ENCODE measurements at places on chromosomes 16 and 17.

DNA sequence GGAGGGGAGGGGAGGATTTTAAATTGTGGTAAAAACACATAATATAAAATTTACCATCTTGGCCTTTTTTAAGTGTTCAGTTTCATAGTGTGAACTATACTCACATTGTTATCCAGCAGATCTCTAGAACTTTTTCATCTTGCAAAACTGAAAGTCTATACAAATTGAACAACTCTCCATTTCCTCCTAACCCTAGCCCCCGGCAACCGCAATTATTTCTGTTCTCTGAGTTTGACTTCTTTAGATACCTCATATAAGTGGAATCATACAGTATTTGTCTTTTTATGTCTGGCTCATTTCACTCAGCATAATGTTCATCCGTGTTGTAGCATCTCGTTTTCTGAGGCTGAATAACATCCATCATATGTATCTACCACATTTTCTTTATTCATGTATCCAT, 30.0 kb upstream of the MRTFB start:
- DNase-seq, result no peak

DNA sequence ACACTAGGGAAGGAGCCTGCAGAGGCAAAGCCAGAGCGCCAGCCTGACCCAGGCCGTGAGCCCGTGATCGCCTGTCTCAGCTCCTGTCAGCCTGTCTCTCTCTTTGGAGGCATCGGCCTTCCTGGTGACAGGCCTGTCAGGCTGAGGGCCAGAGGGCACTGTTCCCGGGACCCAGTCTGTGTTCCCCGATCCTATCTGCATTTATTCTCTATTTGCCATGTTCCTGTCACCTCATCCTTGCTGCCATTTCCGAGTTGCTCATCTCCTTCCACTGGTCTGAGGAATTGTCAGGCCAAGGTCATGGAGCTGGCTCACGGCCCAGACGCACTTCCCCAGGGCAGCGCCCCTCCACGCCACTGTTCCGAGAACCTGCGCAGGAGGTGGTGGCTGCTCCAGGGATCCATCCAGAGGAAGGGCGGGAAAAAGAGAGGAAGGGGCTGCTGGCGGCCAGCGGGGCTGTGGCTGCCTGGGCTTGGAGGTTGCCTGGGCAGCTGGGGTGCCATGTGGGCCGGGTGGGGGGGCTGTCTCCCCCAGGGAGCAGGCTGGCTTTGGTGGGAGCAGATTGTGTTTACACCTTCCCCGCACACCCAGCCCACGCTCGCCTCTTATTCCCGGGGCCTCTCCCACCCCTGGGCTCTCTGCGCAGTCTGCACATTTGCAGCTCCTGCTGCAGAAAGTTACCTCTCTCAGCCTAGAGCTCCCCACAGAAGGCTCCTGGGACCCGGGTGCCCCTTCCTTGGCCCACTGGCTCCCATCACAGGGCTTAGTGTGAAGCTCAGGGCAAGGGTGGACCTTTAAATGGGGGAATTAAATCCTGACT, 4.9 kb downstream of the PRCD start:
- no peak for DNase-seq

GRCh38 chr17:82021900-82022309, 773 bp downstream of the CENPX start:
- DNase-seq, result no peak

DNA sequence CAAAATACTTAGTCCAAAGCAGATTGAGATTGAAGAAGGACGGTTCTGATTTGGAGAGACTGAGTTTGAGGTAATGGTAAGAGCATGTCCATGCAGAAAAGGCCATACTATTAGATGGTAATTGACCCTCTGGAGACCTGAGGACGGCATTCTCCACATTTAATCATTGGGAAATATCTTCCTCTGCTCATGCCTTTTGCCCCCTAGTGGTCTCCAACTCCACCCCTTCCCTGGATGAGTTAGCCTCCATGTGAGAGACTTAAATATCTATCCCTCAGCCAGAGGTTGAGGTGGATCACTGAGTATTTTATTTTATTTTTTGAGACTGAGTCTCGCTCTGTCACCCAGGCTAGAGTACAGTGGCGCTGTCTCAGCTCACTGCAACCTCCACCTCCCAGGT, 10.4 kb upstream of the OR3A1 start:
- no peak for DNase-seq

GRCh38 chr17:28744972-28745785, 1.4 kb downstream of the TRAF4 start:
- DNase-seq, result no peak

- no peak for DNase-seq
Measured at GRCh38 chr17:48307814-48308411, 122.1 kb downstream of the SKAP1 start.

DNA sequence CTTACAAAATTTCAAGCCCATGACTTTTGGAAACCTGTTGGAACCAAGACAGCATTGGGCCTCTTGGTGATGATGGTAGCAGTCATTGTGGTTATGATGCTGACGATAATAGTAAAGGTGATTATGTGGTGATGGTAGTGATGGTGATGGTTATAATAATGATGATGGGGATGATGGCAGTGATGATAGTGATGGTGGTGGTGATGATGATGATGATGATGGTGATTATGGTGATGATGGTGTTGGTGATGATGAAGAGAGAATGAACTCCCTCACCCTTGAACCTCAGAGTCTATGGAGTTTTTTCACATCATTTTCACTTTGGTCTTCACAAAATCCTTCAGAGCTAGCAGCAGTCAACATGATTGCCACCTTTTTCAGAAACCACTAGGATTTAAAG, 105.3 kb upstream of the ASIC2 start:
- DNase-seq, result no peak

DNA sequence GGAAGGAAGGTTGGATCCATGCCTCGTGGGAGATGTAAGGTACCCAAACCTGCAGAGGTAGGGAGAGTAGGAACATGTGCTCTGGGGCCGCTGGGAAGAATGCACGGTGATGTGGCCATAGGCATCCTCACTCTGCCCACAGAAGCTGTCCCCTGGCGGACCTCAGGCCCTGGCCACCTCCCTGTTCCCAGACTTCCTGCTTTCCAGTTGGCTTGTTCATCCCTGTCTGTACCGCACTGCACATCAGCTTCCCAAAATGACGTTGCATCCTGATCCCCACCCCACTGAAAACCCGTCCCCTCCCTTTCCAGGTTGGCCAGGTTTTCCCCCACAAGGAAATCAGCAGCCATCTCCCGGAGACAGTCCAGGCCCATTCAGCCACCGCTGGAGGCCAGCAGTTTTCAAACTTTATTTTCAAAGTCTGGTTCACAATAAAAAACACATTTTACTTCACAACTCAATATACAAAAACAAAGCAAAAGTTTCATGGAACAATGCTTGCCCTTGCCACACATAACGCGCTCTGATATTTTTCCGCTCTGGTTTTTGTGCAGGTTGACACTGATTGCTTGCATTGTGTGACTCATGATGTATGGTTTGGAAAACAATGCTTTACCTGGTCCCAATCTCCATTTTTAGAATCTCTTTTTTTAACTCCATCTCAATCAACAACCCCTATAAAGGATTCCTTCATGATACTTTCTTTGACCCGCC, 143.0 kb downstream of the GAS7 start:
- DNase-seq, result no peak

- no peak for DNase-seq
Measured at GRCh38 chr17:78933959-78934568, 8.9 kb upstream of the TIMP2 start.

DNA sequence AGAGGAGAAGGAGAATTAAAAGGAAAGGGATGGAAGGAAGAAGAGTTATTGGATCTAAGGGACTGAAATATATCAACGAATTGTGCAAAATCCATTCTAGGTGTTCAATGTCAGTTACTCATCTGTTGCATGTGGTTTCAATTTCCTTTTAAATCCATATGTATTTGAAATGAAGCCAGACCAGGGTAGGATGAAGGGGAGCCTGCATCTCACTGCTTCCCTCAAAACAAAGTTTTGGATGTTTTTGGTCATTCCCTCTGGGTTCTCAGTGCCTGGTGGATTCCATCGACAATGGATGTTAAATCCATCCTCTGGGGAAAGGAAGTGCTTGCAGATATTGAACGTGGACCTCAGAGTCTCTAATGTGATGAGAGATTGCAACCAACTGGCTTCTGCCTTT, 103.5 kb upstream of the XYLT1 start:
- DNase-seq, result no peak

GRCh38 chr16:68902003-68902968, 59.0 kb downstream of the TANGO6 start:
- no peak for DNase-seq

GRCh38 chr17:45246861-45247428, 14.9 kb downstream of the SPATA32 start:
- no peak for DNase-seq

DNA sequence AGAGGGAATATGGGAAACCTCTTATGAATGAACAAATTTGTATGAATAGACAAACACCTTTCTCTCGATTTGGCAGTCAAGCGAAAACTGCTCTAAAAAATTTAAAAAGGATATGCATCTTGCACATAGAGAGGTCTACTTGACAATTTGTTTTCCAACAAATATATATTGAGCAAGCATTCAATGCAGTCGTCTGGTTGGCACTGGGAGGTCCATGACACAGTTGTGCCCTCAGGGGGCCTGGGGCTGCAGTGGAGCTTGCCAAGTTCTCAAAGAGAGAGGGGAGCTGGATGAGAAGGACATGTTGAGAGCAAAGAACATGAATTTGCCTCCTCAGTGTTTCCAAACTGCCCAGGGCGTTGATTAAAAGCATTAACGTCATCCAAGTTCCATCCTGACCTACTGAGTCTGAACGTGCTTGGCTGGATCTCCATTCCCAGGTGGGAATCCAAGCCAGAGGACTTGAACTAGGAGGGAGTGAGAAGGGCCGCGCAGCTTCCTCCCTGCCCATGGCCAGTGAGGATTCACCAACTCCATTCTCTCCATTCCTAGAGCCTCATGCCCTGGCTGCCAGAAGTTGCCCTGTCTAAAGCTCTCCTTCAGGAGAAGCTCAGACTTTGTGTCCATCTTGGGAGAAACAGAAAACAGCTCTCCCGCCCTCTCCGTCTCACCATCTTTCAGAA, 24.5 kb downstream of the TBX2 start:
- DNase-seq, result no peak

GRCh38 chr16:87297918-87298631, 19.1 kb downstream of the C16orf95 start:
- no peak for DNase-seq

GRCh38 chr17:79600681-79601131, 10.1 kb downstream of the RBFOX3 start:
- no peak for DNase-seq

DNA sequence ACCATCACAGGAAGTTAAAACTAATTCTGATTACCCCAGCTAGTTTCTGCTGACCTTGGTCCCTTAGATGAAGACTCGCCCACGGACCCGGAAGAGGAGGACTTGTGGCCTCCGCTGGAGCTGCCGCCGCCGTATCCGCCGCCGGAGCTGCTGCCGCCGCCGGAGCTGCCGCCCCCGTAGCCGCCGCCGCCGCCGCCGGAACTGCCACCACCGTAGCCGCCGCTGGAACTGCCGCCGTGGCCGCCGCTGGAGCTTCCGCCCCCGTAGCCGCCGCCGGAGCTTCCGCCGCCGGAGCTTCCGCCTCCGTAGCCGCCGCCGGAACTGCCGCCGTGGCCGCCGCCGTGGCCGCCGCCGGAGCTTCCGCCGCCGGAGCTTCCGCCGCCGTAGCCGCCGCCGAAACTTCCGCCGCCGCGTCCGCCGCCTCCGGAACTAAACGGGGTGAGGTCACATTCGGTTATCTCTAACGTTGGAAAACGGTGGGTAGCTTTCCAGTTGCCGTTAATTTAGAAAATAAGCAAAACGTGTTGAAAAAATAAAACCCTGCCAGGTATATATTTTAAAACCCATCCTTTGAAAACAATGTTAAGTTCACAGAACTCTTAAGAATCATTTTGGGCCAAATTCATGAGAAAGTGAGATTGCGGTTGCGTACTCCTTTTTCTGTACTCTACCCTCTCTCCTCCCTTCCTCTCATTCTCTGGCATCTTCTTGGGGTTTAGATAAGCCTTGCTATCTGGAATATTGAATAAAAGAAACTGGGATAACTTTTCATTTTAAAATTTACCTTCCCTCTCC, 3.5 kb downstream of the KRT10 start:
- DNase-seq, result peak; percentile 54

DNA sequence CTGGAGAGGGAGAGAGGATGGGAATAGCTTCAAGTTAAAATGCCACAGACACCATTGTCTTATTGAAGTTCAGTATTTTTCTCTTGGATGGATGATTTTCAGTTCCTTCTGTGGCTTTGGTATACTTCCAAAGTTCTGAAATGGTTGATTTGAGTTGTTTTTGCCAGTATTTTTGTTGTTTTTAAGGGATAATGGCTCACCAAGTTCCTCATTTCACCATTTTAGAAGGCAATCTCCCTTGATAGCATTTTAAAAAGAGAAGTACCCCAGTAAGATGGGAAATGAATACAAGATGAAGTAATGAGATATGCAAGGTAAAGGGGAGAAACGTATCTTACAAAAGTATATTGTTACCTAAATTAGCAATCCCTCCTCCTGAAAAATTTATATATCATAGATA, 18.5 kb upstream of the SPDYE4 start:
- no peak for DNase-seq

- no peak for DNase-seq
Measured at GRCh38 chr16:84836234-84836647, 16.5 kb downstream of the CRISPLD2 start.

DNA sequence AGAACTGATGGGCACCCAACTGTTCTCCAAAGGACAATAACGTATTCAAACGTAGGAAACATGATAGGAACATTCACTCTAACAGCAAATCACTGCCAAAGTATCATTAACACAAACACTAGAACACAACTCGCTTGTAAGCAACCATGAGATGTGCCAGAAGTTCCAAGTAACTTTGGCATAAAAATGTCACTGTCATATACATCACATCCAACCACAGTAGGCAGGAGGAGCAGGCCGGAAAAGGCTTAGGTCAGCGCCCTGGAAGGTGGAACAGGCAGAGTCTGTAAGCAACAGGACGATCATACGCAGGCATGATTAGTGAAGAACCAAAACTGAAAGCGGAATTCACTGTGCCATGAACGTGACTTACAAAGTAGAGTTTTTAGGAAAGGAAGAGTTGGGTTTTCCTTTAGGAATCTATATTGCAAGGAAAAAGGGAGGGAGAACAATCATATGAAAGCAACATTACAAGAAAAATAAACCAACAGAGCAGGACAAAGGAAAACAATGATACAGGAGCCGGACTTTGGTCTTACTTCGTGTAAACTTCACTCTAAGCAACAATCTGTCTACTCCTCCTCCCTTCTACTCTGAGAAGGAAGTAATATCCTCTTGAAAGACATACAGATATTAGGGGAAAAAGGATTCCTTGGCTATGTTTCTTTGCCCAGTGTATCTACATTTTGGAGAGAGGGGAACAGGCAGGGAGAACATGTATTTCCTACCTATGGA, 52.3 kb downstream of the YWHAE start:
- no peak for DNase-seq

- no peak for DNase-seq
Measured at GRCh38 chr17:50953831-50954601, 87.9 kb upstream of the TOB1 start.

GRCh38 chr17:43698678-43699437, 37.1 kb upstream of the MEOX1 start:
- DNase-seq, result no peak

- DNase-seq, result no peak
Measured at GRCh38 chr17:29753845-29754439, 131.2 kb upstream of the CORO6 start.
